ENCODE measurements at places on chromosomes 11 and 22. TPM values are rescaled to one million over a fixed set of nuclear protein-coding genes. Genes with fewer than 3 reads are reported as not detected.

DNA sequence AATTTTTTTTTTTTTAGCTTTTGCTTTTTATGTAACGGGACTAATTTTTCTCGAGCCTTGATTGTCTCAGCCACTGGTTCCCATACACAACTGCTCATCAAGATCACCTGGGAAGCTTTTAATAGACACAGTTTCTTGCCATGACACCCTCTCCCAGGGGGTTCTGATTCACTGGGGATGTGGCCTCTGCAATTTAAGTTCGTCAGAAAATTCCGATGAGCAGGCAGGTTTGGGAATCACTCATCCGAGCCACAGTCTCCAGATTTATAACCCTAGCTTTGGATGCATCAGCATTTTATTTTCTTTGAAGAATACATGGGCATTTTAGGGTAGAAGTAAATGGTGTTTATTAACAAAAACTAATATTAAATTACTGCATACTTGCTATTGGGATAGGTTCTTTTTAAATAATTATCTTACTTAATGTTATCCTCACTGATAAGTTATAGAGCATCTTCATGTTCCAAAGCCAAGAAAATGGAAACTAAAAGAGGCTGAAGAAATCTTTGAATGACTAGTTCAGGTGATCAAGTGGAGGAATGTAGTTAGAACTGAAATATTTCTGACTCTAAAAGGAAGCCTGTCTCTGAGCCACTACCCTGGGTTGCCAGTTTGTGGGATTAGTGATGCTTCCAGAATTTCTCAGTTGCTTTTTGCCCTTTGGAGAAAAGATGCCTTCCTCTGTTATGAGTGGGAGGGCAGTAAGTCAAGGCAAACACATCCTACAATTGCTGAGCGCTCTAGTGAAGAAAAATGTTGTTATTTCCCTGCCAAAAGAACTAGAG, 319.0 kb downstream of the DDX10 start:
- no peak overlapping the region for H3K4me3 ChIP-seq
- no peaks in the 10 kb centered on the region for H3K27me3 ChIP-seq
- no peak for DNase-seq
- no peaks in the 10 kb centered on the region for H3K36me3 ChIP-seq
- H3K27ac ChIP-seq: no peak overlapping the region

The ZC3H12C gene
- polyA plus RNA-seq: 1.1 TPM

DNA sequence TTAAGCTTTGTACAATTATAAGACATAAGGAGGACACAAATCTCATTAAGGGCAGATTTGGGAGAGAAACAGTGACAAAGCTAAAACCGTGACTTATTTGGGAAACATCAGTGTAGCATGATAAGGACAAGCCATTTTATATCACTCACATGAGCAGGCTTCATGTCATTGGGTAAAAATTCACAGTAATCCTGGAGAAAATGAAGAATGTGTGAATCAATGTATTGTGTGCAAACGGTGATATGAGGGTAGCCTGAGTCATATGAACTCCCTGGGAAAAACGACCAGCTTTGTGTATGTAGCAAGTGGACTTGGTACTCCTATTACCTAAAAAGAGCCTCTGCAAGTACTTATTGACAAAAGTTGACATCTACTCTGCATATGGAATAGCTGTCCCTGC, 6.0 kb upstream of the TRIM34 start:
- H3K27ac ChIP-seq: no peak overlapping the region
- H3K27me3 ChIP-seq: no peaks in the 10 kb centered on the region
- no peaks in the 10 kb centered on the region for H3K36me3 ChIP-seq
- DNase-seq: no peak
- no peak overlapping the region for H3K4me3 ChIP-seq

DNA sequence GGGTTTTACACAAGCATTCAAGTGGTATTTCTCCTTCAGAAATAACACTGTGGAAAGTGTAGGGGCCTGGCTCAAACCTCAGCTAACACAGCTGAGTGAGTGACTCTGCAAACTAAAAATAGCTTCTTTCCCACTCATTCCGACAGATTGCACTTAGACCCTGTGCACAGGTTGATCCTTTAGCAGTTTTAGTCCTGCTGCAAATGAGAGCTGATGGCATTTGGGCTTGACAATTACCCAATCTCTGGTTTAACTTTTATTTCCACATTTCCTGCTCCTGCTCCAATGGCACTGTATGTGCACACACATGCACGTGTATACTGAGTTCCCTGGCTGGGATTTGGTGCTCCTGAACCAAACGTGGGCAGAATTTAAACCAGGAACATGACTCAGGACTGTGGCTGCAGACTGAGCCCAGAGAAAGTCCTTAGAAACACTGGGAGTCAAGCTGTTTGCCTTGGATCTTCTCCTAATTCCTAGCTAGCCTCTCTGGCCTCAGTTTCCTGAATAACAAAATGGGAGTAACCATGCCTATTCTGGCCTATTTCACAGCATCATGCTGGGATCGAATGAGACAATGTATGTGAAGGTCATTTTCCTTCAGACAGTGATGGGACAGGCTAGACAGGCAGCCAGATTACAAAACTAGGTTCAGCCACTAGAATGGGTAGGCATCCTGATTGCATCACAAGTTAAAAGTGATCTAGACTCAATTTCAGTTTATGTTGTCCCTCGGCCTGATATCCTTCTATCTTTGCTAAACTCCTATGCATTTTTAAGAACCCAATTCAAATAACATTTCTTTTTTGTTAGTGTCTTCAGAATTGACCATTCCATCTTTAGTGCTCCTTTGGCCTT, 58.2 kb downstream of the SERGEF start:
- peaks cover 11% of the 10 kb centered on the region for H3K36me3 ChIP-seq
- no peak overlapping the region for H3K27ac ChIP-seq
- DNase-seq: no peak
- no peak overlapping the region for H3K4me3 ChIP-seq
- H3K4me1 ChIP-seq: peaks cover 22% of the 10 kb centered on the region
- no peaks in the 10 kb centered on the region for H3K27me3 ChIP-seq

The TESMIN gene
- polyA plus RNA-seq: 2.6 TPM

- H3K4me3 ChIP-seq: no peak overlapping the region
- no peak for DNase-seq
- peaks cover 73% of the 10 kb centered on the region for H3K36me3 ChIP-seq
- no peaks in the 10 kb centered on the region for H3K27me3 ChIP-seq
Observed at GRCh38 chr11:46075928-46076327, 45.3 kb downstream of the PHF21A start.

GRCh38 chr11:3955299-3955665, 99.8 kb downstream of the STIM1 start:
- H3K27me3 ChIP-seq: no peaks in the 10 kb centered on the region
- H3K4me3 ChIP-seq: no peak overlapping the region
- DNase-seq: no peak
- no peaks in the 10 kb centered on the region for H3K4me1 ChIP-seq

GRCh38 chr22:30425616-30426387, at the start of gene MTFP1:
TSS of gene MTFP1 (plus strand) at chr22:30425768. CDS start at chr22:30425880, 112 bp downstream.
- H3K4me3 ChIP-seq: peak within 1 kb of the TSS; percentile 88
- no peak within 1 kb of the TSS for H3K27ac ChIP-seq
- H3K4me1 ChIP-seq: peaks cover 46% of the 10 kb centered on the region
- H3K36me3 ChIP-seq: no peaks in the 10 kb centered on the region
- no peaks in the 10 kb centered on the region for H3K27me3 ChIP-seq
- DNase-seq: peak; percentile 34

DNA sequence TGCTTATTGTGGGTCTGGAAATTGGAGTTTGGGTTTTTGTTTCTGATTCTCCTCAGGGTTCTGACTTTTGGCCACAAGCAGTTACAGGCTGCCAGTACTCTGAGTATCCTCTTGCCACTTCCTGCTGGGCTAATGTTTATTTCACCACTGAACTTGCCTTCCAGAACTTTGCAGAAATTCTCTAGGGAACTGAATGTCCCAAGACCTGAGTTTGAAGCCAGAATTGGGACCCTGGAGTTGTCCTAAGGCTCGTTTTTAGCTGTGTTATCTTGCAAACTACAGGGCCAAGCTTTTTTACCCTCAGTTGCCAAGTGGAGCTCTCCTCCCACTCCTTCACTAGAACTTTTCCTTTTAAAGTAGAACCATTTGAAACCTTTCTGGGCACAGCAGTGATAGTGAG, 89.9 kb downstream of the FAT3 start:
- H3K36me3 ChIP-seq: no peaks in the 10 kb centered on the region
- H3K27ac ChIP-seq: no peak overlapping the region
- no peaks in the 10 kb centered on the region for H3K4me1 ChIP-seq
- no peak for DNase-seq
- H3K27me3 ChIP-seq: no peaks in the 10 kb centered on the region

The SLC5A12 gene
- not detected for polyA plus RNA-seq

- no peaks in the 10 kb centered on the region for H3K27me3 ChIP-seq
- no peak overlapping the region for H3K4me3 ChIP-seq
- no peaks in the 10 kb centered on the region for H3K4me1 ChIP-seq
- DNase-seq: no peak
Observed at GRCh38 chr11:61194981-61195695, 8.2 kb upstream of the PGA3 start.

GRCh38 chr11:128187835-128188234, 399.5 kb downstream of the ETS1 start:
- no peaks in the 10 kb centered on the region for H3K27me3 ChIP-seq
- no peak overlapping the region for H3K4me3 ChIP-seq
- H3K36me3 ChIP-seq: no peaks in the 10 kb centered on the region
- no peaks in the 10 kb centered on the region for H3K4me1 ChIP-seq

- H3K36me3 ChIP-seq: no peaks in the 10 kb centered on the region
- peaks cover 44% of the 10 kb centered on the region for H3K4me1 ChIP-seq
- H3K27me3 ChIP-seq: peaks cover 58% of the 10 kb centered on the region
- no peak for DNase-seq
- H3K27ac ChIP-seq: no peak overlapping the region
Observed at GRCh38 chr11:1744891-1745700, 5.3 kb downstream of the IFITM10 start.

The L3MBTL2 gene
- polyA plus RNA-seq: 15.2 TPM

- peaks cover 31% of the 10 kb centered on the region for H3K4me1 ChIP-seq
- H3K36me3 ChIP-seq: peaks cover 9% of the 10 kb centered on the region
- H3K27me3 ChIP-seq: no peaks in the 10 kb centered on the region
- no peak overlapping the region for H3K4me3 ChIP-seq
Observed at GRCh38 chr11:78076733-78077403, 2.8 kb downstream of the NDUFC2 start.

The PTPN5 gene
- not detected for polyA plus RNA-seq

- H3K27me3 ChIP-seq: no peaks in the 10 kb centered on the region
- no peak overlapping the region for H3K4me3 ChIP-seq
- DNase-seq: no peak
- H3K36me3 ChIP-seq: no peaks in the 10 kb centered on the region
- H3K4me1 ChIP-seq: no peaks in the 10 kb centered on the region
Observed at GRCh38 chr11:104443387-104443786, 279.4 kb upstream of the PDGFD start.

DNA sequence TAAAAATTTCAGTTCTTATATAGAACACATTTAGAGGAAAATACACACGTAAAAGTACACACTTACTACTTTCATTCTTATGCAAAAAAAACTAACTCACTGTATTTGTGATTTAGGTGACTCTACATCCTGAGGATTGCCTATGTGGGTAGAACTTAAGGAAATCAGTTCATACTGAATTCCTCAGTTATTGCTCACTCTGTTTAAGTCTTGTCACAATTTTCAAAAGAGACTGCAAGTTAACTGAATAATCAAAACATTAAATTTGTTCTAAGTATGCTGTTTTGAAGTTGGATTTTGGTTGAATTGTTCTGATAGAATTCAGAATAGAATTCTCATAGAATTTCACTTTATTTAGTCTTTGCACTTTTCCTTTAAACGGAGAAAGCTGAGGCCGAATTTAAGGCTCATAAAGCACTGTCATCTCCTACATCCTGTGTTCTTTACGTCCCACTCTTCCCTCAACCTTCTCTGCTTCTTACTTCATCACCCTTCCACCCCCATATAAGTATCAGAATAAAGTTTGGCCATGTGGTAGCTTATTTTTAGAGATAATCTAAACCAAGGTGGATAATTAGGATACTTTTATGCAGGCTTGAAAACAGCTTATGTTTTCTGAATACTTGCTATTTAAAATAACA, 59.8 kb downstream of the APOL5 start:
- no peak overlapping the region for H3K27ac ChIP-seq
- no peaks in the 10 kb centered on the region for H3K36me3 ChIP-seq
- no peaks in the 10 kb centered on the region for H3K27me3 ChIP-seq
- H3K4me3 ChIP-seq: no peak overlapping the region

All from CD14-positive monocyte (primary cell).